Lower leg skin (tissue), 4 donors: ENCODE measurements at places on chromosomes 5 and 9.

- no peak for DNase-seq
Measured at GRCh38 chr9:135015096-135015495, 72.4 kb upstream of the OLFM1 start.

- no peak for DNase-seq
Measured at GRCh38 chr9:27436234-27436633, 87.9 kb upstream of the IFNK start.

- DNase-seq = no peak
Measured at GRCh38 chr5:56698463-56699381, 116.6 kb upstream of the MAP3K1 start.

- no peak for DNase-seq
Measured at GRCh38 chr5:76521240-76521758, 101.9 kb downstream of the F2RL2 start.

- no peak for DNase-seq
Measured at GRCh38 chr9:16289639-16290038, 580.8 kb downstream of the BNC2 start.

DNA sequence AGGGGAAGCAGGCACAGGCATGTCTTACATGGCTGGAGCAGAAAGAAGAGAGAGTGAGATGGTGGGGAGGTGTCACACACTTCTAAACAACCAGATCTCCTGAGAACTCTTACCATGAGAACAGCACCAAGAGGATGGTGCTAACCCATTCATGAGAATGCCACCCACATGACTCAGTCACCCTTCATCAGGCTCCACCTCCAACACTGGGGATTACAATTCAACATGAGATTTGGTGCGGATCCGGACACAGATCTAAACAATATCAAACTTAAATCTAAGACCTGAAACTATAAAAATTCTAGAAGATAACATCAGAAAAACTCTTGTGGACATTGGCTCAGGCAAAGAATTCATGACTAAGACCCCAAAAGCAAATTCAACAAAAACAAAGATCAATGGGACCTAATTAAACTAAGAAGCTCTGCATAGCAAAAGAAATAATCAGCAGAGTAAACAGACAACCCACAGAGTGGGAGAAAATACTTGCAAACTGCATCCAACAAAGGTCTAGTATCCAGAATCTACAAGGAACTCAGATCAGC, 65.4 kb downstream of the SPATA31C2 start:
- no peak for DNase-seq

- DNase-seq = no peak
Measured at GRCh38 chr5:93635991-93636390, 53.0 kb downstream of the NR2F1 start.

DNA sequence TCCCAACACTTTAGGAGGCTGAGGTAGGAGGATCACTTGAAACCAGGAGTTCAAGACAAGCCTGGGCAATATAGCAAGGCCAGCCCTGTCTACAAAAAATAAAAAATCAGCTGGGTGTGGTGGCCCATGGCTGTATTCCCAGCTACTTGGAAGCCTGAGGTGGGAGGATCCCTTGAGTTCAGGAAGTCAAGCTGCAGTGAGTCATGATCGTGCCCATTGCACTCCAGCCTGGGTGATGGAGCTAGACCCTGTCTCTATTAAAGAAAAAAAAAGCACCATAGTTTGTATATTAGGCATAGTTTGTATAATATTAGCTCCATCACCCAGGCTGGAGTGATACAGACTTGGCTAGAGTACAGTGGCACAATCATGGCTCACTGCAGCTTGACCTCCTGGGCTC, 9.6 kb upstream of the NME5 start:
- peak; percentile 49 for DNase-seq

- no peak for DNase-seq
Measured at GRCh38 chr9:84867186-84867585, 197.7 kb downstream of the NTRK2 start.

GRCh38 chr5:42992088-42992879, 47.8 kb downstream of the ANXA2R start:
- peak; percentile 98 for DNase-seq

- no peak for DNase-seq
Measured at GRCh38 chr9:99693888-99694287, 127.8 kb upstream of the NR4A3 start.

GRCh38 chr9:33202552-33203201, 35.5 kb upstream of the B4GALT1 start:
- DNase-seq = no peak
